ENCODE measurements at places on chromosomes 2 and 18.

- H3K36me3 ChIP-seq, result peaks cover 1% of the 10 kb centered on the region
- H3K27ac ChIP-seq, result no peak overlapping the region
- H3K27me3 ChIP-seq, result peaks cover 3% of the 10 kb centered on the region
- no peak for DNase-seq
These were observed 21.7 kb upstream of the APCDD1 start for GRCh38 chr18:10432781-10433180.

- no peak overlapping the region for H3K4me3 ChIP-seq
- H3K36me3 ChIP-seq, result no peaks in the 10 kb centered on the region
- DNase-seq, result no peak
- H3K4me1 ChIP-seq, result peaks cover 26% of the 10 kb centered on the region
- peak overlapping the region; percentile 6 for H3K27ac ChIP-seq
- H3K27me3 ChIP-seq, result peaks cover 3% of the 10 kb centered on the region
These were observed 26.6 kb upstream of the ICOS start for GRCh38 chr2:203909974-203910373.

GRCh38 chr2:151165105-151165684 is 96.5 kb downstream of the RBM43 start:
- no peaks in the 10 kb centered on the region for H3K27me3 ChIP-seq
- H3K36me3 ChIP-seq, result no peaks in the 10 kb centered on the region
- H3K4me1 ChIP-seq, result peaks cover 3% of the 10 kb centered on the region
- H3K27ac ChIP-seq, result no peak overlapping the region
- DNase-seq, result no peak
- H3K4me3 ChIP-seq, result no peak overlapping the region

GRCh38 chr2:165839610-165840009 is 45.6 kb upstream of the GALNT3 start:
- no peaks in the 10 kb centered on the region for H3K27me3 ChIP-seq
- no peak overlapping the region for H3K27ac ChIP-seq
- H3K4me3 ChIP-seq, result no peak overlapping the region
- no peaks in the 10 kb centered on the region for H3K36me3 ChIP-seq
- no peak for DNase-seq

DNA sequence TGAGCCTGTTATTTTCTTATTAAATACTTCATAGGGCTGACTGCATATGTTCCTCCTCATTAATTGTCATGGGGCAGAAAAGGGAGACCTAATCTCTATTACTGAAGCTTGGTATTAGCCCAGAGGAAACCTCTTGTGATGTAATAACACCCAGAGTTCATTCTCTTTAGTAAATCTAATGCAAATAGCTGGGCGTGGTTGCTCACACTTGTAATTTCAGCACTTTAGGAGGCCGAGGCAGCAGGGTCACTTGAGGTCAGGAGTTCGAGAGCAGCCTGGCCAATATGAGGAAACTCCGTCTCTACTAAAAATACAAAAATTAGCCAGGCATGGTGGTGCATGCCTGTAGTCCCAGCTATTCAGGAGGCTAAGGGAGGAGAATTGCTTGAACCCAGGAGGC is 14.7 kb downstream of the DAW1 start:
- H3K27me3 ChIP-seq, result no peaks in the 10 kb centered on the region
- no peak overlapping the region for H3K4me3 ChIP-seq
- H3K27ac ChIP-seq, result no peak overlapping the region
- peaks cover 2% of the 10 kb centered on the region for H3K36me3 ChIP-seq
- peaks cover 11% of the 10 kb centered on the region for H3K4me1 ChIP-seq
- no peak for DNase-seq

DNA sequence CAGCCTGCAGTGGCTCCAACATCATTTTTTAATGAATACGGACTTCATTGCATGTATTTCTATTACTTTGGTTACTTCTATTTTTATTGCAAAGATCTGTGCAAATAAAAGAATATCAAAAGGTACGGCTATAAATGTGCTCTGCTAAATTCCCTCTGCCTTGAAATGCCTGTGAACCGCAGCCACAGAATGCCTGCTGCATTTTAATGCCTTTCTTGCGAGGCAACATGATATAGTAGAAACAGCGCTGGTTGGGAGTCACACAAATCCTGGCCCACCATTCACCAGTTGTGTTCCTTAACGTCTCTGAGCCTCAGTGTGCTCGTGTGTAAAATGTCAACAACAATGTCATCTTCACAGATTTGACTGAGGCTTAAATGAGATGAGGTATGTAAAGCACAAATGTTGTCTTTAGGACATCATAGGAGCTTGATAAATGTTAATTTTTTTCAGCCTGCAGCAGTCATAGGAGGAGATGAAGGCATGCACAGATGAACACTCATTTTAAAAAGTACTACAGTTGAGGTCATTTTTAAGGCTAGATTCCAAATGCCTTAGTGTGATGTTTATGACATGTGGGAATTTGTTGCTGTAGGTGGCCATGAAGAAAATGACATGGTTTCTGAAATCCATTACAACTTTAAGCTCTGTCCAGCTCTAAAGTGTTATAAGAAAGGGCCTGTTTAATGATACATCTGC is 187.6 kb upstream of the NRP2 start:
- no peaks in the 10 kb centered on the region for H3K27me3 ChIP-seq
- H3K4me1 ChIP-seq, result peaks cover 22% of the 10 kb centered on the region
- peaks cover 2% of the 10 kb centered on the region for H3K36me3 ChIP-seq

DNA sequence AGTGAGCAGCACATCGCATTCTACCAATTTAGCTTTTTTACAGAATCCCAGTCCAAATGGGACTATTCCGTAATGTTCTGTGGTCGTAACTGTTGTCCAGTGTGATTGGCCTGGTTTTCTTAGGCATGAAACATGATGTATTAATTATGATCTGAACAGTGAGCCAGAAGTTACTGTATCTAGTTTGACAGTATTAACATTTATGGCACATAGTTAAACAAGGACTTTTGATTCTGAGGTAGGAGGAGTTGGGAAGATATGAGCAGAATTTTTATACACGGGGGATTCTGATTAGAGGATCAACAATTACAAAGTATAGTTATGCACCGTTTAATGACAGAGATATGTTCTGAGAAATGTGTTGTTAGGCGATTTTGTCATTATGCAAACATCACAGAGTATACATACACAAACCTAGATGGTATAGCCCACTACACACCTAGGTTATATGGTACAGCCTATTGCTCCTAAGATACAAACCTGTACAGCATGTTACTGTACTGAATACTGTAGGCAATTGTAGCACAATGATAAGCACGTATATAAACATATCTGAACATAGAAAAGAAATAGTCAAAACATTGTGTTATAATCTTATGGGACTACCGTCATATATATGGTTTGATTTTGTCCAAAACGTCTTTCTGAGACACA is 85.0 kb downstream of the DPP10 start:
- H3K4me1 ChIP-seq, result no peaks in the 10 kb centered on the region
- no peak overlapping the region for H3K27ac ChIP-seq
- H3K36me3 ChIP-seq, result no peaks in the 10 kb centered on the region
- no peak for DNase-seq
- H3K4me3 ChIP-seq, result no peak overlapping the region
